ENCODE measurements at places on chromosomes 7 and 10. TPM values are rescaled to one million over a fixed set of nuclear protein-coding genes. Genes with fewer than 3 reads are reported as not detected.

The GIMAP4 gene
- total RNA-seq, result 128 TPM

GRCh38 chr10:50679149-50679548 is 55.4 kb upstream of the SGMS1 start:
- DNase-seq, result no peak

DNA sequence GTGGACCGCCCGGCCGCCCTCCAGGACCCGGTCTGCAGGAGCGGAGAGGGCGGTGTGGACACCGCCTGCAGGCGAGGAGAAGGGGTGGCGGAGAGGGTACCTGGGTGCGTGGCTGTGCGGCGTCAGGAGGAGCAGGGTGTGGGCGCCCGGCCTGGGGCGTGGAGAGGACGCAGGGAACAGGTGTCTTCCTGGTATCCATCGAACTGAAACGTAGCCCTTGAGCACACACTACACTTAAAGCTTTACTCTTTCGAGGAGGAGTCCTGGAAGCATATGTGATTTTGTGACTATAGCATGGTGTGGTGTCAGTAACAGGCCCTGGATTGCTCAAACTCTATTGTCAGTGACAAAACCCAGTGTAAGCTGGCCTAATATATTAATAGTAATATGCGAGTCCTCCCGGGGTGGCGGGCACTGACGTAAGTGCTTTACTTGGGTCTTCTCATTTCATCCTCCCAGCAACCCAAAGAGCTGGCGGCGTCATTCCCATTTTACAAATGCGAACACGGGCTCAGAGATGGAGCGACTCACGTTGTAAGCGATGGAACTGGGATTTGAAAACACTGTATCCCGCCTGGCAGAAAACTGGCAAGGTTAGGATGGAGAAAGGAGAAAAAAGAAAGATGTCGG is 508 bp upstream of the TECPR1 start:
- DNase-seq, result no peak

DNA sequence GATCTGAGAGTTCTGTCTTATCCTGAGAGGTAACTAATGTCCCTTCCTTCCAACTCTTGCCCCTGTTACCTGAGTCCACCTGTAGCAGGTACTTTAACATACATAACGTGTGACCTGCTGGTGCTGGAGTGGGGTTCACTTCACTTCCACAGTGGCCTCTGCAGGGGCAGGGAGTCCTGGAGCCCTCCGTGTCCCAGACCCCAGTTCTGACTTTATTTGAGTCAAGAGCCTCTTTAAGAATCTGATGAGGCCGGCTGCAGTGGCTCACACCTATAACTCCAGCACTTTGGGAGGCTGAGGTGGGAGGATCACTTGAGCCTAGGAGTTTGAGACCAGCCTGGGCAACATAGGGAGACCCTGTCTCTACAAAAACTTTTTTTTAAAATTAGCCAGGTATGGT is 117.0 kb upstream of the RET start:
- peak; percentile 3 for DNase-seq

The MBL2 gene
- not detected for total RNA-seq

GRCh38 chr10:88108115-88108610 is 244.7 kb downstream of the PTEN start:
- no peak for DNase-seq

DNA sequence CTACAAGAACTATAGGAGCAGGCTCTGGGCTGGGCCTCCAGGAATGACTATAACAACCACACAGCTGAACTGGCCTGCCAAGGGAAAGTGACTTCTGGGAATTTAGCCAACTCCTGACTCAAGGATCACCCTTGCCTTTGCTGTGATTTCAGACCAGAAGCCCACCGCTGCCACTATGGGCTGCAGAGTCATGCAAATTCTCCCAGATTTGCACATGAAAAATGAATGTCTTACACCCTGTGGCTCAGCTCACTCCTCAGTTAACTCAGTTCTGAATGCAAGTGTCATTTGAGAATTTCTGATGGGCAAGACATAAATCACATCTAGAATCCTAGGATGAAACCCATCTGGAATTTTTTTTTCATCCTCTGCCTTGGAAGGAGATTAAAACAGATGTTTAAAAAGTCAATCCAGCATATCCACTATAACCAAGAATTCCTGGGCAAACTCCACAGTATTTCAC is 186.5 kb upstream of the BET1 start:
- DNase-seq, result no peak

DNA sequence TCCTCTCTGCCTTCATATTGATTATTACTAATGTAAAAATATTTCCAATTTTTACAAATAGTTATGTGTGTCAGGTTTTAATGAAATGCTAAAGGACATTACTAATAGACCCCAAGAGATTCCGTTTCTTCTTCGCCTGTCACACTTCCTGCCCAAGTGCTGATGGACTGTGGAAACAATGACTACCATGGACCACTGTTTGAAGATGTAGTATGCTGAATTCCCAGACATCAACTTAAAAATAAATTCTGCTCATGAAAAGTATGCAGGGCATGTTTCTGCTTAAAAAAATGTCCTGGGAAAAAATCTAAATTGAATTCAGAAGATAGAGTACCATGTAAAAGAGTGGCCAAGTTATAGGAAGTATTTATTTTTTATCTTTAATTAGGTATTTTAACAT is 52.1 kb downstream of the ST7 start:
- no peak for DNase-seq

The RABGEF1 gene
- total RNA-seq, result 18.8 TPM

The AMZ1 gene
- total RNA-seq, result 0.94 TPM

GRCh38 chr7:96710544-96710943 is 898 bp upstream of the SEM1 start:
- DNase-seq, result no peak

DNA sequence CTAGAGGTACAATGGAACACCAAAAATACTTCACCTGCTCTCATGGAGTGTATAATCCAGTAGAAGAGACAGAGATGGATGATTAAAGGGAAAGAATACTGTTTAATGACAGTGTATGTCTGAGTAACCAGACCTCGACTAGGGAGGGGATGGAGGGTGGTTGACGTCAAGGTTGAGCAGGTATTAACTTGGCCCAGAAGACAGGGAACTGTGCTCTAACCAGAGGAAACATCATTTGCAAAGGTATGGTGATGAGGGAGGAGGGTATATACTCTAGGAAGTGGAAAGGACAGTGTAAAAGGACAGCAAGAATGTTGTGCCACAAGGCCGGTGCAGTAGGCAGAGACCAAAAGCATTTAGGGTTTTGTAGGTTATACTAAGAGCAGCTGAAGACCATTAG is 2.9 kb downstream of the MIOS start:
- no peak for DNase-seq

GRCh38 chr7:101248276-101248675 is 3.4 kb upstream of the FIS1 start:
- no peak for DNase-seq

The FGL2 gene
- total RNA-seq, result 0.65 TPM

DNA sequence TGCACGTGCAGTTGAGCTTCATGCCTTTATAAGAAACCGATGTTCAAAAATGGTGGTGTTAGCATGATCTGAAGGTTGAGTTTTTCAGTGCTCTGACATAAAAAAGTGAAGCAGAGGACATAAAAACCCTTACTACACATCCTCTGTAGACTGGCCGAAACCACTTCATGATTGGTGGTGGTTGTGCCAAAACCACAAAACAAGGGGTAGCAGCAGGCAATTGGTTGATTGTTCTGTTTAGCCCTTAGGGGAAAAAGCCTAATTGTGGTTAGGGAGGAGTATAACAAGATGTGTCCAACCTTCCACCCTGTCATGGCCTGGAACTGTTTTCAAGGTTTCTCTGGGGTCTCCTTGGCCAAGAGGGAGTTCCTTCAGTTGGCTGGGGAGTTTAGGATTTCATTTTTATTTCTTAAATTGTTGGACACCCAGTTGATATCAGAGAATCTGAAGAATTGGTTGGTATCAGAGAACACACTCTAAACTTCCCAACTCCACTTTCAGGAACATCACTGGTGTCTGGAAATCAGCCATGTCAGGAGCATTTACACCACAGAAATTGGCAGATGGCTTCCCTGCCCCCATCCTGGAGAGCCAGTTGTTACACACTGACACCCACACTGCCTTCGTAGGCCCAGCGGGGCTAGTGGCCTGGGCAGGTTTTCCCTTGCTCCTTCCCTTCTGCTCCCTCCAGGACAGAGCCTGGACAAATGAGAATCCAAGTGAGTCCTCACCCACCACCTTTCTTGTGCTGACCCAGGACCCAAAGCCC is 18.8 kb downstream of the MRPS24 start:
- no peak for DNase-seq

The MYOZ1 gene
- not detected for total RNA-seq

- peak; percentile 57 for DNase-seq
Measured at GRCh38 chr10:68208424-68209042, 23.4 kb downstream of the ATOH7 start.

- DNase-seq, result no peak
Measured at GRCh38 chr10:48458662-48459048, 146.2 kb downstream of the ARHGAP22 start.

GRCh38 chr7:127532736-127533135 is 52.7 kb downstream of the GCC1 start:
- DNase-seq, result no peak

The HOXA1 gene
- 0.43 TPM for total RNA-seq

DNA sequence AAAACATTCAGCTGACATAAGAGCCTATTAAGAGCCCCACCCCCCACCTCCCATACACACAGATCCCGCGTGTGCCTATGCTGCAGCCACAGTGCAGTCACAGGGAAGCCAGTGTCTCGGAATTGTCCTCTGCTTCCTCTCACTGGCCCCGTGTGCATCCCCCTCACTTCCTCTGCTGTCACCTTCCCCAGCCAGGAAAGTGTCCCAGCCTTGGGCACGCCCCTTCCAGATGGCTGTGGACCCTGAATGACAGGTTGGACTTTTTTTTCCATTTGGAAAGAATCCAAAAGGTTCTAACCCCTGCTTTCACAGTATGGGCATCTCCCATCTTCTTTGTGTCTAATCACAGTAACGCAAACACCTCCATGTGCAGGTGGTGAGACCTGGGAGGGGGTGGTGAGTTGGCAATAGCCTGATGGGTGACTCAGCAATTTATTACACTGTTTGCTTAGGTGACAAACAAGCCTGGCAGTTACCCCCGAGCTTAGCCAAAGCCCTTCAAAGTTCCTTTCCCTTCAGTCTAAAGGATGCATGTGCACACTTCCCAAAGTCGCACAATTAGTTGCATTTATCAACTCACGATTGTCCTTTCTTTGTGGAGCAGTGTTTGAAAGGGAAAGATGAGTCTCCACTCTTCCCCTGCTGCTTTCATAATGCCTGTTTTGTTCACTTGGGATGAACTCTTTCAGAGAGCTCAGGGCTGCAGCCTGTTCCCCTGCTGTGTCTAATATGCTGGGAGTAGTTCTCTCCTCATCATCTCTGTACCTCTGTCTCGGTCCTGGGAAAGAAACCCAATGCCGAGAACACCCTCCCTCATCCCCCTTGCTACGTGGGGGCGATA is 67.5 kb upstream of the EFCAB10 start:
- DNase-seq, result no peak

GRCh38 chr10:44395902-44396670 is 11.2 kb upstream of the CXCL12 start:
- no peak for DNase-seq

DNA sequence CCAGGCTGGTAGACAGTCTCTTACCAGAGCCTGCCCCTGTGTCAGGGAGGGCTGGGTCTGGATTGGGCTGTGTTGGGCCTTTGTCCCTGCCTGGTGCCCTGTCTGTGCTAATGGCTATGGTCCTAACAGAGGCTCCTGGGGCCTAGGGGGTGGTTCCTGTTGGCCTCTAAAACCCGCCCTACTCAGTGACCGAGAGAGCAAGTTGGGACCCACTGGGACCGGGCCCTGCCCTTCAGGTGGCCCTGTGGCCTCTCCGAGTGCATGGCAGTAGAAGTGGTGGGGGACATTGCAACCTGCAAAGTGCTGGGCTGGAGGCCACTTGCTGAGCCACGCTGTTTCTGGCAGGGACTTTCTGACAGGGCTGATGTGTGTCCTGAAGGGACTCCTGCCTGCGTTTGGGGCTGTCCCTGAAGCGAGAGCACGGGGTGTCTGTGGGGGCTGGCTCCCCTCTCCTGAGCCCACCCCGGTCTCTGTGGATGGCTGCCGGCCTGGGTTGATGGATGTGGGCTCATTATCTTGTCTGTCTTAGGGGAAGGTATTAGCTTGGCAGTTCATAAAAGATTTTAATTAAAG is 56.2 kb downstream of the GLRX3 start:
- no peak for DNase-seq

The SPDYE6 gene
- not detected for total RNA-seq

The SEMA3E gene
- not detected for total RNA-seq

The FAM24B gene
- 7.2 TPM for total RNA-seq

GRCh38 chr10:11167233-11167966 is 149.7 kb downstream of the CELF2 start:
- DNase-seq, result no peak

- no peak for DNase-seq
Measured at GRCh38 chr7:16411391-16411790, 9.9 kb downstream of the CRPPA start.

GRCh38 chr7:79489371-79489770 is 35.9 kb upstream of the MAGI2 start:
- DNase-seq, result no peak

The HOXA13 gene
- not detected for total RNA-seq

DNA sequence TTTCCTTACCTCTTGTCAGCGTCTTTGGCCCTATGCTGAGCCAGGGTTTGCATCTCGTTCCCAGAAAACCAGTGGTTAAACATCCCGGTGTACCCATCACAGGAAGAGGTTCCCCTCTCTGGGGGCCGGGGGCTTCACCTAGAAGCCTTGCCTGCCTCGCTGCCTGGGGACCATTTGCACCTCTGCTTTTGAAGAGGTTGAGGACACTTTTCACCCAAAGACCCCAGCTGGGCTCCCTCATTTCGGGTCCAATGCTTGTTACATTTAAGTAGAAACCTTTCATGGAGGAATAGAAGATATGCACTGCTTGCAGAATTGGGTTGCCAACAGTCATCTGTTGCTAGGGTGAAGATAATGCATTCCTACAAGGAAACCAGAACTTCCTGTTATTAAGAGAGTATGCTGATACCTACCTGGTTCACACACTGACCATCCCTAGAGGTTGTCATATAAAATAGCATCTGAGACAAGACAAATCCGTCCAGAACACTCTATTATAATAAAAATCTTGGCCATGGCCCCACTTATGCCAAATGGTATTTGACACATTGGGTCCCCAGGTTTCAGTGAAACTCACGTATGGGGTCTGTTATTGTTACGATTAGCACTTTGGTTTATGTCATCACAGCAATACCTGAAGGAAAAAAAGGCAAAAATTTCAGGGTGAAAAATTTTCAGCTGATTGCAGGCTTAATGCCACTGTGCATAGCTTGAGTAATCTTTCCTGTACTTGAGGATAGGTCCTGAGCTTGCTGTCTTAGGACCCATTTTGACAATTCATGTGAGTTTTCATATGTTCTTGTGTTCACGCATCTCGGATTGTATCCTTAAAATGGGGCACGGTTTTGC is 917 bp downstream of the ZNF365 start:
- no peak for DNase-seq

All from activated CD4-positive, alpha-beta memory T cell treated with anti-CD3 and anti-CD28 coated beads for 36 hours (primary cell).